Calu3 (cell line): ENCODE measurements at places on chromosomes 1 and 21. TPM values are rescaled to one million over a fixed set of nuclear protein-coding genes. Genes with fewer than 3 reads are reported as not detected.

NPHP4 gene
- total RNA-seq, result 11.1 and 11.5 TPM in 2 replicates

SELP gene
- total RNA-seq, result 0.47 TPM in 1 of 2 replicates, not detected in the other

CLDN8 gene
- 0.24 and 0.45 TPM in 2 replicates for total RNA-seq

PADI2 gene
- total RNA-seq, result 1.3 and 2.7 TPM in 2 replicates

GRCh38 chr1:8025061-8025670, 943 bp downstream of the ERRFI1 start:
- DNase-seq, result no peak

DNA sequence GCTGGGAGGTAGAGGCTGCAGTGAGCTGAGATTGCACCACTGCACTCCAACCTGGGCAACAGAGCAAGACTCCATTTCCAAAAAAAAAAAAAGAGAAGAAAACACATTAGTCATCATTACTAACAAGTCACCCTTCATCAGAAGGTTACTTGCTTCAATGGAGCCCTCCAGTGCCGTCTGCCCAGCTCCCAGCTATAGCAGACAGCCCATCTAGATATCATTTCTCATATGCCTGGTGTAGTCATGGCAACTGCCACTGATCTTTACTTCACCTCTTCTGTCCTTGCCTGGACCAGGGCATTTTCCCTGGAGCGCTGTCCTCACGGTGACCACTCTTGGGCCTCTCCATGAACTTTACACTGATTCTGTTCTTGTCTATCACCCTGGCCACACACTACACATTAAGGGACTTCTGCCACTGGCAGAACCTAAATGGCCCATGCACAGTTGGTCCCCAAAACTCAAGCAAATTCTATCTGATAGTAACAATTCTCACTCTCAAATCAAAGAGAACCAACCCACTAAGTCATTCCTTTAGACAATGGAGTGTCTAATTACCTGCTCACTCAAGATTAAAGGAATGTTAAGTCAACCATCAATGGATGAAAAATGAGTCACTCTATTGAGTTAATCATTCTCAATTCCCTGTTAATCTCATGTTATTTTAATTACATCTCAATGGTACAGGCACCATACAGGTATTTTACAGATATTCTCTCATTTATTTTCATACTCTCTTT, 12.9 kb downstream of the GPA33 start:
- DNase-seq, result no peak

GRCh38 chr1:41434748-41435449, 49.6 kb downstream of the EDN2 start:
- DNase-seq, result no peak

DNA sequence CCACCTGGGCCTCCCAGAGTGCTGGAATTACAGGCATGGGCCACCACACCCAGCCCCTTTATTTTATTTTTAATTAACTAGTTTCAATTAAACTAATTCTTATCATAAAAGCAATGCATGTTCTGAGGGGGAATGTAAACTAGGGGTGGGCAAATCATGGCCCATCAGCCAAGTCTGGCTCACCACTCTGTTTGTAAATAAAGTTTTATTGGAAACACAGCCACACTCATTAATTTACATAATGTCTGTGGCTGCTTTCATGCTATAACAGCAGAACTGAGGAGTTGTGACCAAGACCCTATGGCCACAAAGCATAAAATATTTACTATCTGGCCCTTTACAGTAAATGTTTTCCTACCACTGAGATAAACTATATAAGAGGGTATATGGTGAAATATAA, 28.7 kb upstream of the IPO9 start:
- DNase-seq, result no peak

GRCh38 chr21:46457801-46458314, 833 bp upstream of the DIP2A start:
- DNase-seq, result peak; percentile 21

DNA sequence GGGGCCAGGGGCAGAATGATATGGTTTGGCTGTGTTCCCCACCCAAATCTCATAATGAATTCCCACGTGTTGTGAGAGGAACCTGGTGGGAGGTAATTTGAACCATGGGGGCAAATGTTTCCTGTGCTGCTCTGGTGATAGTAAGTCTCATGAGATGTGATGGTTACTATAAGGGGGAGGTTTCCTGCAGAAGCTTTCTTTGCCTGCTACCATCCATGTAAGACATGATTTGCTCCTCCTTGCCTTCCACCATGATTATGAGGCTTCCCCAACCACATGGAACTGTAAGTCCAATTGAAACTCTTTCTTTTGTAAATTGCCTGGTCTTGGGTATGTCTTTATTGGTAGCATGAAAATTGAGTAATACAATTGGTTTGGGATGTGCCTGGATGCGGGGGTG, 33.7 kb upstream of the LIN9 start:
- no peak for DNase-seq

GRCh38 chr1:62178372-62178771, 16.3 kb upstream of the L1TD1 start:
- DNase-seq, result no peak

DNA sequence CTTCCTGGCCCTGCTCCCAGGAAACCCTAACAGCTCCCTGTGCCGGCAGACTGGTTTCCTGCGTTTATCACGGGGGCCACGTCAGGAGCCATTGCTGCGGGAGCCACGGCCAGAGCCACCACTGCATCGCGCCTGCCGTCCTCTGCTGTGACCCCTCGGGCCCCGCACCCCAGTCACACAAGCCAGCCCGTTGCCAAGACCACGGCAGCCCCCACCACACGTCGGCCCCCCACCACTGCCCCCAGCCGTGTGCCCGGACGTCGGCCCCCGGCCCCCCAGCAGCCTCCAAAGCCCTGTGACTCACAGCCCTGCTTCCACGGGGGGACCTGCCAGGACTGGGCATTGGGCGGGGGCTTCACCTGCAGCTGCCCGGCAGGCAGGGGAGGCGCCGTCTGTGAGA, 26.1 kb downstream of the RNF223 start:
- DNase-seq, result no peak

- no peak for DNase-seq
Measured at GRCh38 chr1:12173041-12173509, 6.3 kb downstream of the TNFRSF1B start.

DNA sequence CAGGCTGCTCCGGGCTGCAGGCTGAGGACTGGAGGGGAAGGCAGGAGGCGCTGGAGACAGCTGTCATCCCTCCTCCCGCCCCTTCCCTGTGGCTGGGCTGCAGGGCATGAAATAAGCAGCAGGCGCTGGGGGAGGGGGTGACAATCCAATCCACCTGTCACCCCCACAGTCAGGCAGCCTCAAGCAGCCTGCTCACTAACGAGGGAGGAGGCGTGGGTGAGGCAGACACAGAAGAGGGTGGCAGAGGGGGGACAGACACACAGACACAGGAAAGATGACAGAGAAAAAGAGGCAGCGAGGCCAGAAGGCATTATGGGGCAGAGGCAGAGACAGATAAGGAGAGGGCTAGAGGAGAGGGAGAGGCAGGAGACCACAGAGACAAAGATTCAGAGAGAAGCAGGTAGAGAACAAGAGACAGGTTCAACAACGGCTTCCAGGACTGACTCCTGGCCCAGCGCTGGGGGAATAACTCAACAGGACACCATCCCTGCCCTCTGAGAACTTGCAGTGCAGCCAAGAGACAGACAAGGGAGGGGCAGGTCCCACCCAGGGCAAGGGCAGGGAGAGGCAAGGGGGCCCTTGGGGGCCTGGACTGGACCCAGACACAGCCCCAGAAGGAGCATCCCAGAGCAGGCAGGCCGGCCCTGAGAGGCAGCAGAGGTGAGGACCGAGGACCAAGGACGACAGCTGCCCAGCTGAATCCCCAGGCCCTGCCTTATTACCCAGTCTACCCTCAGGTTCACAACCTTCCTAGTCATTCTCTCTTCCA, 11.2 kb downstream of the MEF2D start:
- no peak for DNase-seq
